ENCODE measurements at places on chromosomes 11 and 22.

DNA sequence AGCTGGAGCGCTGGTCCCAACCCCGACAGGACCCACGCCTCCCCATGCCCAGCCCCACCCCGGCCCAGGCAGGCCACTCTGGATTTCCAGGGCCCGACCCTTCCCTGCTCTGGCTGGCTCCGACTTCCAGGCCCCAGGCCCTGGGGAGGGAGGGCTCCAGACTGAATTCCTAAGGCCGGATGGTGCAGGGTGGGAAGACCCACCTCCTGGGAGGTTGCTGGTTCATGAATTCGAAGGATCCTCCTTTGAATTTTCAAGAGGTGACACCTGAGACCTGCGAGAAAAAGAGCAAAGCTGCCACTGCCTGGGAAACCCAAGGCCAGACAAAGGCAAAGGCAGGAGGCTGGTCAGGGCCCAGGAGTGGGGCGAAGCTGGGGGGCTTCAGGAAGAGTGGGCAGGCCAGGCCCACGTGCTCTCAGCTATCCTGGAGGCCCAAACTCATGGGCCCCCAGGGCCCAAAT, 47.0 kb upstream of the LINC01488 start:
- DNase-seq = no peak

- DNase-seq = no peak
Measured at GRCh38 chr11:115759622-115760460, 255.6 kb upstream of the CADM1 start.

- no peak for DNase-seq
Measured at GRCh38 chr22:20441631-20442484, 4.2 kb upstream of the SCARF2 start.

GRCh38 chr11:80502511-80502910, 1061.7 kb upstream of the TENM4 start:
- DNase-seq = no peak

- DNase-seq = no peak
Measured at GRCh38 chr11:89456681-89457080, 34.5 kb downstream of the NOX4 start.

- no peak for DNase-seq
Measured at GRCh38 chr22:27510024-27510423, 291.5 kb downstream of the MN1 start.

DNA sequence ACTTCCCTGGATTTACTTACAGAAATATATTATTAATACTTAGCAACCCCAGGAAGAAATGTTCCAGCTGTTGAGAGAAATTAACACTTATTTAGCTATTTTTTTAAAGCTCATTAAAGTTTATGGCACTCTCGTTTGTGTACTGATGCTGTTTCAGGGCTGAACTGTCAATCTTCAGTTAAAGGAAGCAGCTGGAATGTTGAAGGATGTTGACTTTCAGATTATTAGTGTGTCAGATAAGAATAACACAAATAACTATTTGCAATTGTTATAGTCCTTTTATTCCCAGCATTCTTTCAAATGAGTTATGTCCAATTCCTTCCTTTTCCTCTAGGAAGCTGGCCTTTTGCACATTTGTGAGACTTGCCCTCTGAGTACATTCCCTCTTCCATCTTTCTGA, 278.2 kb upstream of the RAG2 start:
- no peak for DNase-seq

DNA sequence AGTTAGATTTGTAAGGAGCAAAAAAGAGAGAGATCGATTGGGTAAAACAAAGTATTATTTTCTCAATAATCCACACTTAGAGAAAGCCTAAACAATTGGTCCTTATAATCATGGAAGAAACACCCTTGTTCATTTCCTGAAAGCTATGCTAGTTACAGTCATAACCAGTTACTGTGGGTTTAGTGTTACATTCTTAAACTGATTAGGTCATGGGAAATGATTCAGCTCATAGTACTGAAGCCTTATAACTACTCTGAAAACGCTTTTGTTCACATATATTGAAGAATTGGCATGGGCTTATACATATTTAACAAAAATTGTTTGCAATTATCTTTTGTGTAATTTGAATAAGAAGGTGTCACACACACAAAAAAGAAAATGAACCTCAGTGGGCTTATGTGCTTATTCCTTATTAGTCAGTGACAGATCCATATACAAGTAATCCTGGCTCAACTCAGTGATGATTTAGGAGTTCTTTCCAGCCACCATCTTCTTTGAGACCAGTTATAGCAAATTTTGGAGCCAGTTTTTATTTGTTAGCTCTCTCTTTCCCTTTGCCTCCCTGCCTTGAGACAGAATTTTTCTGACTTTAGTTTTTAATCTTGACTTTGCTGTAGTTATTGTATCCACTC, 198.5 kb upstream of the CTSC start:
- DNase-seq = no peak

Data from stimulated activated CD4-positive, alpha-beta T cell treated with anti-CD3 and anti-CD28 coated beads, Interleukin-1b, Interleukin-23, amount 100 ng/mL, for 1 hour (primary cell).